Right ventricle myocardium superior (tissue), 1 donor: ENCODE measurements at places on chromosomes 1 and 21. TPM values are rescaled to one million over a fixed set of nuclear protein-coding genes. Genes with fewer than 3 reads are reported as not detected.

DNA sequence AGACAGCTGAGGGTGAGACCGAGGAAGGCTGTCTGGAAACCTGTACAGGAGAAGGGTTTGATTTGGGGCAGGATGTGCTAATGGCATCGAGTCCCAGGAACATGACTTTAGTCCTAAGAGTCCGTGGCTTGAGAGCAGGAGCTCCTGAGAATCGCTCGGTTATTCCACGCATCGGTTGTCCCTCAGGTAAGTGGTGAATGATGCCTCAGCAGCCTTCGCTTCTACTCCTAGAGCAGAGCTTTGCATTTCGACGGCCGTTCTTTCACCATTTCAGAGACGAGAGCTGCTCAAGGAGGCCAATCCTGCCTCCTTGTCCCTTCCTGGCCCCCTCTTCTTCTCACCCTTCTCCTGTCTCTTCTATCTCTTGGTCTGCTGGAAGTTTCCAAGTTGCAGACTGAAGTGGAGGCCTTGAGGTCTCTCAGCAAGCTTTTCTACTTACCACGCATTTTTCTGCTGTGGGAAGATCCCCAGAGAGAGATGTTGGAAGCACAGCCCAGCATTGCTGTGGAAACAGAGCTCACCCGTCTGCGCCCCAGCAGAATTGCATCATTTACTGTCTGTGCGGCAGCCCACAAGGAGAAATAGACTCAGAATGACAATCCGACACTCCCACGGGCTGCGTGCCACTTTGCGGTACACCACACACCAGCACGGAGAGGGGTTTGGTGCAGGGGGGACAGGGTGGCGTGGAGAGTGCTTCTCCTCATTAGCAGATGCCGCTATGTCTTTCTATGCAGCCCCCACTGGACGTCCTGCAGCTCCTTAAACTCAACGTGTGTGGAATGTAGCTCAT lies 270.7 kb upstream of the C1orf174 start:
- DNase-seq = peak; percentile 55

- no peak for DNase-seq
These were observed 15.1 kb upstream of the SAMD11 start for GRCh38 chr1:908661-909060.

EFNA1 gene
- 41.5 TPM for total RNA-seq

- DNase-seq = no peak
These were observed 2.8 kb downstream of the ABCG1 start for GRCh38 chr21:42221581-42222345.

GRCh38 chr1:170196490-170197236 lies 50.9 kb downstream of the NTMT2 start:
- no peak for DNase-seq

- no peak for DNase-seq
These were observed 116.0 kb downstream of the ASTN1 start for GRCh38 chr1:177048314-177049069.
